ENCODE measurements at places on chromosomes 6 and 20.

GRCh38 chr6:129603741-129604140 is 106.2 kb downstream of the ARHGAP18 start:
- H3K27me3 ChIP-seq, result no peaks in the 10 kb centered on the region
- no peak overlapping the region for H3K27ac ChIP-seq
- peaks cover 16% of the 10 kb centered on the region for H3K36me3 ChIP-seq
- no peak for DNase-seq
- no peak overlapping the region for H3K4me3 ChIP-seq

GRCh38 chr6:138387577-138388368 is 10.1 kb downstream of the SMIM28 start:
- no peaks in the 10 kb centered on the region for H3K36me3 ChIP-seq
- no peak for DNase-seq
- no peaks in the 10 kb centered on the region for H3K27me3 ChIP-seq

GRCh38 chr20:58682656-58683531 is 9.7 kb upstream of the NPEPL1 start:
- no peak overlapping the region for H3K4me3 ChIP-seq
- H3K4me1 ChIP-seq, result no peaks in the 10 kb centered on the region
- peaks cover 29% of the 10 kb centered on the region for H3K36me3 ChIP-seq
- no peak overlapping the region for H3K27ac ChIP-seq
- DNase-seq, result no peak

GRCh38 chr6:163195721-163196691 is 218.5 kb upstream of the QKI start:
- no peaks in the 10 kb centered on the region for H3K4me1 ChIP-seq
- no peaks in the 10 kb centered on the region for H3K36me3 ChIP-seq
- H3K27me3 ChIP-seq, result no peaks in the 10 kb centered on the region
- no peak overlapping the region for H3K4me3 ChIP-seq

GRCh38 chr6:122072014-122072647 is 327.3 kb upstream of the HSF2 start:
- H3K4me3 ChIP-seq, result no peak overlapping the region
- H3K4me1 ChIP-seq, result no peaks in the 10 kb centered on the region
- no peak overlapping the region for H3K27ac ChIP-seq
- H3K27me3 ChIP-seq, result no peaks in the 10 kb centered on the region
- DNase-seq, result no peak
- no peaks in the 10 kb centered on the region for H3K36me3 ChIP-seq

DNA sequence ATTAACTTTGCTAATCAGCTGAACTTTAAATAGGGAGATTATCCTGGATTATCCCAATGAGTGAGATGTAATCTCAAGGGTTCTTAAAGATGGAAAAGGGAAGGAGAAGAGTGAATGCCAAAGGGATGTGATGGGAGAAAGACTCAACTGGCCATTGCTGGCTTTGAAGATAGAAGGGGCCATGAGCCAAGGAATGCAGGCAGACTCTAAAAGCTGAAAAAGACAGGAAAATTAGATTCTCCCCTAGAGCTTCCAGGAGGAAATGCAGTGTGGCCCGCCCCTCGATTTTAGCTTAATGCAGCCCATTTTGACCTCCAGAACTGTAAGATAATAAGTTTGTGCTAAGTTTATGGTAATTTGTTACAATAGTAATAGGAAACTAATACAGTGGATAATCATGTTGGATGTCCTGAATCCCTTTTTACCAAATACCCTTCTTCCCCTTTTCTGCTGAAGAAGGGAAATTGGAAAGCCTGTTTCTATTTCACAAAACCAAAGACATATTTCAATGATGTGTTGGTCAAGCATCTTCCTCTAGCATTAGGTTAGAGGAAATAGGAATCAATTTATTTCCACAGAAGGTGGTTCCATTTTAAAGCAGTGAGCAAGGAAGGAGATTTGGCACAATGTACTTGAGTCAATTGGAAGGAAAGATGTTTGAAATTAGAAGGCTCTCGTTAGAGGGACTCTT is 3.3 kb upstream of the HDDC2 start:
- peaks cover 8% of the 10 kb centered on the region for H3K4me1 ChIP-seq
- H3K4me3 ChIP-seq, result no peak overlapping the region
- no peaks in the 10 kb centered on the region for H3K27me3 ChIP-seq
- no peak overlapping the region for H3K27ac ChIP-seq
- no peak for DNase-seq

GRCh38 chr20:4581838-4582237 is 139.9 kb upstream of the PRND start:
- H3K4me3 ChIP-seq, result no peak overlapping the region
- no peaks in the 10 kb centered on the region for H3K4me1 ChIP-seq

- no peak overlapping the region for H3K27ac ChIP-seq
- H3K36me3 ChIP-seq, result no peaks in the 10 kb centered on the region
- H3K4me3 ChIP-seq, result no peak overlapping the region
- DNase-seq, result no peak
- H3K4me1 ChIP-seq, result peaks cover 6% of the 10 kb centered on the region
Measured at GRCh38 chr6:157663261-157663660, 159.8 kb upstream of the SNX9 start.

GRCh38 chr6:33508935-33509926 is 54.9 kb downstream of the ZBTB9 start:
- H3K27me3 ChIP-seq, result no peaks in the 10 kb centered on the region
- H3K4me3 ChIP-seq, result peak overlapping the region; percentile 21
- H3K27ac ChIP-seq, result peak overlapping the region; percentile 58
- H3K36me3 ChIP-seq, result no peaks in the 10 kb centered on the region
- peaks cover 5% of the 10 kb centered on the region for H3K4me1 ChIP-seq
- no peak for DNase-seq

DNA sequence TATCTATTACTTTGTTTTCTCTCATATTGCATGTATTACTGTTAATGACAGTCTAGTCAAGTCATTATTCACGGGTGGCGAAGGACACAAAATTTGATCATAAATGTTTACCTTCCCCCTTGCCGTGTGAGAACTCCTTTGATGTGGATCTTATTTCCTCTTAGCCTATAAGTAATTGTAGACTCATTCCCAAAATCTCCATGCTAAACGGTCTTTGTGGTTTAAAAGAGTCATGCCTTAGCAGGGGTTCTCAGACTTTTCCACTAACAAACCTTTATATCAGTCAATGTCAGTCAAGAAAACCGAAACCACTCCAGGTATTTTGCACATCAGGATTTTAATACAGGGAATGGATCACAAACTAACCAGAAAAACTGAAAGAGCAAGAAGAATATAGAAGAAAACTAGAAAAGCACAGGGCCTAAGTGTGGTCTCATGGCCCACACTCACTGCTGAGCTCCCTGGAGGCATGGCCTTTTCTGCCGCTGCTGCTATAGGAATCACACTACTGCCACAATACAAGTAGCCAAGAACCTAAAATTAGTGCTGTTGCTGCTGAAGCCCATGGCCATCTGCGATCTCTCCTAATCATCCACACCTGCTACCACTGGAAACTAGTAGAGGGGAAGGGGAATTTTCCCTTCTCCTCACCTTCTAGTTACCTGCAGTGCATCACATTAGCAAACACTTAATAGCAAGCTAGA is 186.0 kb upstream of the POU3F2 start:
- DNase-seq, result no peak
- H3K4me1 ChIP-seq, result no peaks in the 10 kb centered on the region
- no peaks in the 10 kb centered on the region for H3K36me3 ChIP-seq
- H3K27me3 ChIP-seq, result no peaks in the 10 kb centered on the region

- H3K4me3 ChIP-seq, result no peak overlapping the region
- H3K4me1 ChIP-seq, result peaks cover 8% of the 10 kb centered on the region
- H3K27me3 ChIP-seq, result no peaks in the 10 kb centered on the region
- H3K27ac ChIP-seq, result no peak overlapping the region
Measured at GRCh38 chr20:16580147-16580546, 6.9 kb upstream of the KIF16B start.

DNA sequence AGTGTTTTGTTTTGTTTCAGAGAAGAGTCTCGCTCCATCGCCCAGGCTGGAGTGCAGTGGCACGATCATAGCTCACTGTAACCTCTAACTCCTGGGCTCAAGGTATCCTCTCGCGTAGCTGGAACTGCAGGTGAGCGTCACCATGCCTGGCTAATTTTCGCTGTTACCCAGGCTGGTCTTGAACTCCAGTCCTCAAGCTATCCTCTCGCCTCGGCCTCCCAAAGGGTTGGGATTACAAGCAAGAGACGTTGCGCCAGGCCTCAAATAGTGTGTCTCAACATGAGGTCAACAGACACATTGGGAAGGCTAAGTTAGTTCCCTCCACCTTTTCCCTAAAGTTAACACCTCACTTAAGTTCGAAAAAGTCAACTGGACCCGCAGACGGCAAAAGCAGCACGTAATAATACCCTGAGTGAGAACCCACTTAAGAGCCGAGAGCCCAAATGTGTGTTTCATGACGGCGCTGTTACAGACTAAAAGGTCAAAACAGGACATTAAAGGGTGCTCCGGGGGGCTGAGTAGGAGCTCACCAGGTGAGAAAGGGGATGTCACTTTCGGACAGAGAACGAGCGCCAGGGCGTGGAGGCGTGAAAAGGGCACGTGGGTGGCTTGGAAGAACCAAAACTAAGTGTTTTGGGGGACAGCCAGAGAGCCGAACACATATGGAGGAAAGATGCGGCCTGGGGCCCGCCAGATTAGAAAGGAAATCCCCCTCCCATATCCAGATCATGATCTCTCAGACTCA is 499 bp downstream of the TTI1 start:
- H3K27ac ChIP-seq, result peak overlapping the region; percentile 97
- DNase-seq, result no peak
- H3K27me3 ChIP-seq, result no peaks in the 10 kb centered on the region
- H3K36me3 ChIP-seq, result peaks cover 23% of the 10 kb centered on the region
- peak overlapping the region; percentile 83 for H3K4me3 ChIP-seq
- peaks cover 45% of the 10 kb centered on the region for H3K4me1 ChIP-seq

- peak overlapping the region; percentile 80 for H3K27ac ChIP-seq
- no peak overlapping the region for H3K4me3 ChIP-seq
- no peaks in the 10 kb centered on the region for H3K36me3 ChIP-seq
- no peaks in the 10 kb centered on the region for H3K27me3 ChIP-seq
- DNase-seq, result no peak
Measured at GRCh38 chr6:2810092-2810671, 31.5 kb downstream of the SERPINB1 start.

- DNase-seq, result no peak
- no peak overlapping the region for H3K27ac ChIP-seq
- H3K27me3 ChIP-seq, result no peaks in the 10 kb centered on the region
- H3K36me3 ChIP-seq, result no peaks in the 10 kb centered on the region
- no peaks in the 10 kb centered on the region for H3K4me1 ChIP-seq
- H3K4me3 ChIP-seq, result no peak overlapping the region
Measured at GRCh38 chr6:155660251-155660977, 204.8 kb upstream of the NOX3 start.

GRCh38 chr6:128882991-128883611 is at the start of gene LAMA2:
LAMA2 (plus strand) TSS chr6:128883138; CDS start chr6:128883246, 108 bp downstream.
- peak within 1 kb of the TSS; percentile 52 for H3K4me3 ChIP-seq
- peak within 1 kb of the TSS; percentile 55 for H3K27ac ChIP-seq
- DNase-seq, result peak; percentile 78

DNA sequence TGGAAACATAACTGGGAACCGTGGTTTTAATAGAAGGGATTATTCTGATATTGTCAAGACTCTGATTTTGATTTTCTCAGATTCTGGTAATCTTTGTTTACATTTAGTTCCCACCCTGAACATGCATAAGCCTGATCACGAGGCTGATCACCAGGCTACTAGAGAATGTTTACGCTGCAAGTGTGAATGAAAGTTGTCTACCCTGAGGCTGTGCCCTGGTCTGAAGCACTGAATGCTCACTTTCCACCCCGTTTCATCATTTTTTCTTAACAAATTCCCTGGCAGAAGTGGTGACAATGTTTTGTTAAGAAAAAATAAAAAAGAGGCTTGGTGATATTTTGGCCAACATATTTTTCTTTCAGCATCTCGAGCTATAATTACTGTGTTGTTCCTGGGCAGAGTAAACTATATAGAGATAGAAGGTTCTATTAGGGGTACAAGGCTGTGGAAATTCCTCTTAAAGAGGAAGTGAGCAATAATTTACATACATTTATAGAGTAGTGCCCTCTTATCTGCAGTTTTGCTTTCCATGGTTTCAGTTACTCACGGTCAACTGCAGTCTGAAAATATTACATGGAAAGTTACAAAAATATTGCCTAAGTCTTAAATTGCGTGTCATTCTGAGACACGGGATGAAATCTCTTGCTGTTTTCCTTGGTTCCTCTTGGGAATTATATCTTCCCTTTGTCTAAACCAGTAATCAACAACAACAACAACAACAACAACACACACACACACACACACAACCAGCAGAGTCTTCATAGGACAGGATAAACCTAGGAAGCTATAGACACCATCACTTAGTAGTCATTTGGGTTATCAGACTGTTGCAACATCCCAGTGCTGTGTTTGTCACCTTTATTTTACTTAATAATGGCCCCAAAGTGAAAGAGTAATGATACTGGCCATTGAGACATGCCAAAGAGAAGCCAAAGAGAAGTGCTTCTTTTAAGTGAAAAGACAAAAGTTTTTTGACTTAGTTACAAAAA is 566.6 kb upstream of the CITED2 start:
- H3K4me3 ChIP-seq, result no peak overlapping the region
- DNase-seq, result no peak
- H3K27me3 ChIP-seq, result no peaks in the 10 kb centered on the region
- H3K4me1 ChIP-seq, result peaks cover 8% of the 10 kb centered on the region
- no peaks in the 10 kb centered on the region for H3K36me3 ChIP-seq

- H3K4me1 ChIP-seq, result peaks cover 28% of the 10 kb centered on the region
- peak overlapping the region; percentile 92 for H3K27ac ChIP-seq
- no peak for DNase-seq
- H3K4me3 ChIP-seq, result peak overlapping the region; percentile 27
Measured at GRCh38 chr6:129490521-129491255, 219.3 kb downstream of the ARHGAP18 start.

GRCh38 chr6:445571-446417 is 54.2 kb downstream of the IRF4 start:
- DNase-seq, result no peak
- no peaks in the 10 kb centered on the region for H3K4me1 ChIP-seq
- H3K4me3 ChIP-seq, result no peak overlapping the region
- no peaks in the 10 kb centered on the region for H3K27me3 ChIP-seq
- no peaks in the 10 kb centered on the region for H3K36me3 ChIP-seq
- no peak overlapping the region for H3K27ac ChIP-seq

GRCh38 chr6:45554591-45554990 is 176.9 kb upstream of the SUPT3H start:
- DNase-seq, result no peak
- H3K36me3 ChIP-seq, result no peaks in the 10 kb centered on the region
- no peaks in the 10 kb centered on the region for H3K4me1 ChIP-seq
- no peaks in the 10 kb centered on the region for H3K27me3 ChIP-seq
- no peak overlapping the region for H3K4me3 ChIP-seq

GRCh38 chr6:75926293-75927168 is 145.9 kb downstream of the IMPG1 start:
- no peaks in the 10 kb centered on the region for H3K27me3 ChIP-seq
- no peak for DNase-seq
- no peaks in the 10 kb centered on the region for H3K36me3 ChIP-seq
- no peaks in the 10 kb centered on the region for H3K4me1 ChIP-seq
- no peak overlapping the region for H3K4me3 ChIP-seq

GRCh38 chr20:23746321-23746720 is 4.4 kb downstream of the CST1 start:
- no peak overlapping the region for H3K4me3 ChIP-seq
- no peak overlapping the region for H3K27ac ChIP-seq
- H3K36me3 ChIP-seq, result no peaks in the 10 kb centered on the region
- no peak for DNase-seq

GRCh38 chr6:169409742-169410312 is 156.2 kb upstream of the THBS2 start:
- no peak overlapping the region for H3K4me3 ChIP-seq
- no peak overlapping the region for H3K27ac ChIP-seq
- H3K4me1 ChIP-seq, result no peaks in the 10 kb centered on the region

- peak overlapping the region; percentile 75 for H3K27ac ChIP-seq
- DNase-seq, result no peak
- H3K36me3 ChIP-seq, result peaks cover 11% of the 10 kb centered on the region
- peaks cover 58% of the 10 kb centered on the region for H3K4me1 ChIP-seq
- peak overlapping the region; percentile 19 for H3K4me3 ChIP-seq
Measured at GRCh38 chr6:158803733-158804143, 15.4 kb downstream of the EZR start.
